Stimulated activated CD8-positive, alpha-beta memory T cell treated with anti-CD3 and anti-CD28 coated beads, Interleukin-7, amount 100 ng/mL, for 48 hours (primary cell): ENCODE measurements at places on chromosomes 7 and 10.

- DNase-seq, result no peak
Measured at GRCh38 chr7:144416341-144416740, 12.8 kb upstream of the NOBOX start.

GRCh38 chr7:151416112-151416940, 6.5 kb upstream of the WDR86 start:
- DNase-seq, result no peak

GRCh38 chr7:101998906-101999240, 181.4 kb downstream of the CUX1 start:
- no peak for DNase-seq

DNA sequence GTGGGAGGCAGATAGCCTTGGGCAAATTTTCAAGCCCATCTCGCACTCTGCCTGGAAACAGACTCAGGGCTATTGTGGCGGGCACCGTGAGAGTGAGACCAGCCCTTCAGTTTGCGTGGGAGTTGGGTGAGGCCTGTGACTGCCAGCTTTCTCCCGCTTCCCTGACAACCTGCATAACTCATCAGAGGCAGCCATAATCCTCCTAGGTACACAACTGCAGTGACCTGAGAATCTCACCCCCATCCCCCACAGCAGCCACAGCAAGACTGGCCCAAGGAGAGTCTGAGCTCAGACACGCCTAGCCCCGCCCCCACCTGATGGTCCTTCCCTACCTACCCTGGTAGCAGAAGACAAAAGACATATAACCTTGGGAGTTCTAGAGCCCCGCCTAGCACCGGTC, 275.4 kb downstream of the GRID1 start:
- no peak for DNase-seq

DNA sequence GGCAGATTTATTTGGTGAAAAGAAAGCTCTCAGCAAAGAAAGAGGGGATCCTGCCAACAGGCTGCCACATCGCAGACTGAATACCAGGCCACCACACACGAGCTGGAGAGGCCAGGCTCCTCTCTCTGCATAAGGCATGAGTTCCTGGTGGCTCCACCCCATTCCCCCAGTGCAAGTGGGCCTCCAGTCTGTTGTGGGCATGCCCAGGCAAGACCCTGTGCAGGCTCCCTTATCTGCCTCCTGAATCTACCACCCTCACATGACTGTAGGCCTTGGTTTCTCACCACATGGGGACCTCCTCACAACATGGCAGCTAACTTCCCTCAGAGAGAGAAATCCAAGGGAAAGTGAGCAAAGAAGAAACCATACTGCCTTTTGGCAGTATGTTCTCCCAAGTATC, 26.7 kb upstream of the CUL1 start:
- no peak for DNase-seq

- DNase-seq, result no peak
Measured at GRCh38 chr7:48528646-48529045, 357.4 kb downstream of the ABCA13 start.

- no peak for DNase-seq
Measured at GRCh38 chr10:58637352-58637751, 124.7 kb downstream of the BICC1 start.

DNA sequence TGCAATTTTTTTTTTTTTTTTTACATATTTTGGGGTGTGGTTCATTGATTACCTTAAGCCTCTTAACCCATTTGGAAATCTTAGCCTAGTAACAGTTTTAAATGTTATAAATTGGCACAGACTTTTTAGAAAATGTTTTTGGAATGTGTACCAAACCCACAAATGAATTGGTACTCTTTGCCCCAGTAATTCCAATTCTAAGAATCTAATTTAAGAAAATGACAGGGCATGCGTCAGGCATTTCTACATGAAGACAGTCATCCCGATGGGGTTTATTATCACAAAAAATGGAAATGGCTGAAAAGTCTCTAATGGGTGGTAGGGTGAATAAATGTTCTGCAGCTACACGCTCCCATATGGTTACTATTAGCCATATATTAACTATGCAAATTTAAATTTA, 54.9 kb downstream of the ITIH5 start:
- no peak for DNase-seq

DNA sequence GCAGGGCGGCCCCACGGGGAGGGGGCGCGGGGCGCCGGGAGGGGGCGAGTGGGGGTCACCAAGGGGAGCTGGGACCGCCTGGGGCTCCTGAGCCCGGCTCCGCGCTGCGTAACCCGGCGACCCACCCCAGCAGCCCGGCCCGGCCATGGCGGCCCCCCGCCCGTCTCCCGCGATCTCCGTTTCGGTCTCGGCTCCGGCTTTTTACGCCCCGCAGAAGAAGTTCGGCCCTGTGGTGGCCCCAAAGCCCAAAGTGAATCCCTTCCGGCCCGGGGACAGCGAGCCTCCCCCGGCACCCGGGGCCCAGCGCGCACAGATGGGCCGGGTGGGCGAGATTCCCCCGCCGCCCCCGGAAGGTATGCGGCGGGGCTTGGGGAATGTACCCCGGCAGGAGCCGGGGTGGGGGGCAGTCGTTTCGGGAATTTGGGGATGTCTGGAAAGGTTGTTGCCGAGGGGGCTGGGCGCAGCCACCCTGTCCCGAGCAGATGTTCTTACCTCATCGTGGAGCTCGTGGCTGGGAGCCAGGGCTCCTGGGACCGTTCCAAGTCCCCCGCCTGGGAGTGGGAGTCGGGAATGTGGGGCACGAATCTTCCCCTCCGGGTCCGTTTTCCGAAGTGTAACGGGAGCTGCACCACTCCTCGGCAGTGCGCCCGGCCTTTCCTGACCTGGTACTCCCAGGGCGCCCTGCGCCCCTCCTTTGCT, 431 bp downstream of the ZYX start:
- peak; percentile 14 for DNase-seq

- no peak for DNase-seq
Measured at GRCh38 chr10:44909910-44910309, 1.2 kb upstream of the TMEM72 start.

GRCh38 chr10:93259126-93259525, 185.4 kb downstream of the CYP26A1 start:
- no peak for DNase-seq

DNA sequence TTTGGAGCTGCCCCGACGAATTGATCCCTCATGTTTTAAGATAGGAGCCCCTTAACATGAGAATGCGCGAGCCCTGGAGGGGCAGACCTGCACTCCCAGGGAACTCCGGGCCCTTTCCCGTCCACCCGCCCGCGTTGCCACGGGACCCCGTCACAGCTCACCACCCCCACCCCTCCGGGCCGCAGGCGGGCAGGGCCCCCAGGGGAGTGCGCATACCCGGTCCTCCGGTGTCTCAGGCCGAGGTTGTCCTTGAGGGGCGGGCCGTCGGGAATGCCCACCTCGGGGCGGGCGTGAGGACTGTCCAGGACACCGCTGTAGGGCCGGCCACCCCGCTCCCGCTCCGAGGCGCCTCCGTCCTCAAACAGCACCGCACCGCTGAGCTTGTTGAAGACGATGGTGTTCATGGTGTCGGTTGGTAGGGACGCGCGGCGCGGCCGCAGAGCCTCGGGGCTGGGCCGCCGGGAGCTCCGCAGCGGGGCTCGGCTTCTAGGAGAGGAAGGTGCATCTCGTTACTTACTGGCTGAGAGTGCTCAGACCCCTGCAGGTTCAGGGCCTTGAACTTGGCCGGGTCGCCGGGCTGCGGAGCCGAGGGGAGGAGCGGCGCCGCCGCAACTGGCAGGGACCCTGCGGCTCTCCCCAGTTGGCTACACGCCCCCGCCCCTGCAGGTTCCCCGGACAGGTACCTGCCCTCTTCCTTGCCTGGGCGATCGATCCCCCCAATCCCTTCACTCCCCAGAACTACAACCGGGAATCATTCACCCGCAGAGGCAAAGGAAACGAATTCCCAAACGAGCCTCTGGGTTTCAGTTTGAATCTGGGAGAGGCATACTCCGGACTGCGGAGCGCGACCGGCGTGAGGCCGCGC, 2.4 kb downstream of the MKX start:
- no peak for DNase-seq

DNA sequence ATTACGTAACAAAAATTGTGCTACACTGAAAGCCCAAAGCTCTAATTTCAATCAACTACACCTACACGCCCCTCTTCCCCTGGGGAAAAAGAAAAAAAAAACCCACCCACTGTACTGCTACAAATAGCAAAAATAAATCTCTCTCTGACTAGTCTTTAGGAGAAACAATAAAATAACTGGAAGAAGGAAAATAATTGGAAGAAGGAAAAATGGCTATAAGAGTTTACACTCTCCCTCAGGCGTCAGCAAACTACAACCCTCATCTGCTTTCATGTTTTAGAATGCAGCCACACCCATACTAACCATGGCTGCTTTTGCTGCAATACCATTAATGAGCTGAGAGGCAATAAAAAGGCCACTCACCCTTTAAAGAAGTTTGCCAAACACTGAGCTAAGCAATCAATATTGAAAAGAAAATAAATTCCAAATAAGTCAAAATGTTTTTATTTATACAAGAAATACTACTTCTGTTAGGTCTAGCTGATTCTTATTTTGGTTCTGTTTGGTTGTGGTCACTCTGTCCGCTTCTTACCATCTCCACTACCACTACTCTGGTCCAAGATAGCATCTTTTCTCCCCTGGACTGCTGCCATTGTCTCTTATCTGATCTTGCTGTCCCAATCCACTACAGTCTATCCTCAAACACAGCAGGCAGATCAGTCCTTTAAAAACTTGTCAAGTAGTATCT, 3.8 kb downstream of the MINDY3 start:
- no peak for DNase-seq

DNA sequence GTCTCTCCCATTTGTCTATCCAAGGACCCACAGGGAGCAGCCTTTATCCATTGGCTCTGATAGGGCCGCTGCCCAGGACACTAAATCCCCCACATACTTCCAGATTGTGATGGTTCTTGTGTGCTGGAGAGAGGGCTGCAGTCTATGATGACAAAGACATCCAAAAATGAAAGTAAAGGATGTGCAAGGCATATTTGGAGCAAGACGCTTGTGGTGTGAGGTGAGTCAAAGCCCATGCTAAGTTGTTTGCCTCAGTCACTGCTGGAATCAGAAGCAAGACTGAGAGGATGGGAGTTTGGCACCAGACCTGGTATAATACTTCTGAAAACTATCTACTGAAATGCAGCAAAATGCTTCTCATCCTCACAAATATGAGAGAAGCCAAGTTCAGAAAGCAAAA, 22.7 kb downstream of the ZNF22 start:
- DNase-seq, result no peak

DNA sequence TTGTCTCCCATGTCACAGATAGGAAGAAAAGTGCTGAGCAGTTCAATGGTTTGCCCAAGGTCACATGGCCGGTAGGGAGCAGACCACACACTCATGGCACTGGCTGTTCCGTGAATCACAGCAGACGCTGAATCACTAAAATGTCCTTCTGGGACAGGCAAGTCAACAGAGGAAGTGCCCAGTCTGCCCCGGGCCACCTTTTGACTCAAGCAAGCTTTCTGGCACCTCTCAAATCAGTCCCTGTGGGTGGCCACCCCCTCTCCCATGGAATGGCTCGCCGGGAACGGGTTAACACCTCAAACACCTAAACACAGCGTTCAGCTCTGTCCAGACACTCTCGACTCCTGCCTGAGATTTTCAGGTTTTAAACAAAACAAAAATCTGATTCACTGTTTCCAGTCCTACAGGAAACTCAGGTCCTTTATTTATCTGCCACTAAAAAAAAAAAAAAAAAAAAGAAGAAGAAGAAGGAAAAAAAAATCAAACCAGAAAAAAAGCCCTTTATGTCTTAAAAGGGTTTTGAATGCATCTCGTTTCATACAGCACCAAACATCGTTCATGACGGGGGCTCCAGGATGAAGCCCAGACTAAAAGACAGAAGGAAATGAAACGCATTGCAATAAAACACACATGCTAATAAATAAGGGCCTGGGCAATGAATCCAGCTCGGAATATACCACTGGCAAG, 15.5 kb downstream of the CARD11 start:
- peak; percentile 60 for DNase-seq

GRCh38 chr10:123096452-123096851, 39.3 kb upstream of the HMX3 start:
- DNase-seq, result no peak

DNA sequence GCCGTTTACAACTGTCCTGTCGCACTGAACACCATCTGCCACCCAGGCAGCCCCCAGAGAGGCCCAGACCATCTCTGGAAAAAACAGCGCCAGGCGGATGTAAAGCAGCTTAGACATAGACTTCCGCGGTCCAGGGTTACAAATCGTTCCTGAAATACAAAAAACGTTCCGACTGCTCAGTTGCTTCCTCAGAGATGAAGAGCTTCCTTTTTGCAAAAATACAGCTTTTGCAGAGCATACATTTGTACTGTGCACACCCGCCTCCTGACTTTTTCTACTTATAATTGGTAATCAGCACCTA, 11.4 kb downstream of the DAGLB start:
- DNase-seq, result no peak

DNA sequence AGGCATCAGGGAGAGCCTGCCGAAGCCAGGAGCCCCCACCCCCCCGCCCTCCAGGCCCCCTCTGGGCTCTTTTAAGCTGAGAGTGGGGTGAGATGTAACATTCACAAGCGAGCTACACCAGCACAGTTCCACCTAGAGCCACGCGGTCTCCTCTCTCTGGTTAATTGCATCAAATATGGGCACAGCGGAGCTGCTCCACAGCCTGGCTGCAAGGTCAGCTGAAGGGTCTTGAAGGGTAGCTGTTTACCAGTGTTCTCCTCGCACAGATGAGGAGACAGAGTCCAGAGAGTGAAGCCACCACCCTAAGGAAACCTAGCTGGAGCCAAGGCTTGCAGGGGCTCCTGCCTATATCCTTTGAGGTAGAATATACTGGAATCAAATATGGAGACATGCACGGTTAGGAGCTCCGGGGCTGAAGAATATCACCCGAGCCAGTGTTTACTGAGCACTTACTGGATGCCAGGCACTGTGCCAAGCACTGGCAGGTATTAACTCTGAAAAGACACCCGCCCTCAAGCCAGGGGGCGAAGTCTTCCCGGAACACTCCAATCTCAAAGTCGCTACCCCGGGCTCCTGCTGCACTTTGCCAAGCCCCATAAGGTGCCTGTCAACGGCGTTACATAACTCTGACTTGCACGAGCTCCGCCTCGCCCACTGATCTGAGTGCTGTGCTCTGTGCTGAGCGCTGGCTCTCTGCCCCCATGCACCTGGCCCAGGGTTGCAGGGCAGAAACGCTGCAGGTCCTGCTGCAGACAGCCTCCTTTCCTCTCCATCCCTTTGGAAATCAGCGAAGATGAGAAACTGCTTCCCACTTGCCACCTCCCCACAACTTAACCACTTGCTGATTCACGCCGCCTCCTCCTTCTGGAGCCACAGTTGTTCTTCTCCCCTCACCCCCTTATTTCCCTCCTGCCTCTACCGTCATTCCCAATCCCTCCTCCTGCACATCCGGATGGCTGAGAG, 5.4 kb downstream of the CHST15 start:
- no peak for DNase-seq

DNA sequence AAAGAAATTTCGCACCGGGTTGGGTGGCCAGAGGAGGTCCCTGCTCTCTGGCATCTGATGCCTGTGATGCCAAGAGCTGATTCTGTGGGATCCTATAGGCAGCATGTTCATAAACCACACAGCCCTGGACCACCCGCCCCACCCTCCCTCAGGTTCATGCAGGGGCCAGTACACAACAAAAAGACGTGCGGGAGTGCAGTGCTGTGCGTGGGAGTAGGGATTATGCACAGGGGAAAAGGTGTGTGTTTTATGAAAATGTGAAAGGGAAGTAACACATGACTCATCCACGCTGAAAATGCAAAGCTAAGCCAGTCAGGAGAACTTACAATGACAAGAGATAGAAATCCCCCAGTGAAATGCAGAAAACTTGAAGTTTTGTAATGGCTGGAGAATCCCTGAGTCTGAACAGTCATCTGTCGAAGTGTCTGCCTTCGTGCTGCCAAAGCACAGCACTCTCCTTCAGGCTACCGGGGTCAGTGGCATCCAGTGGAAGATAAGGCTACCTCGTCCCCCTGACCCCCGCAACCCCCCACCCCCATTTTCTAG, 1.1 kb downstream of the KIAA1217 start:
- no peak for DNase-seq
